ENCODE measurements at places on chromosomes 12 and 14.

DNA sequence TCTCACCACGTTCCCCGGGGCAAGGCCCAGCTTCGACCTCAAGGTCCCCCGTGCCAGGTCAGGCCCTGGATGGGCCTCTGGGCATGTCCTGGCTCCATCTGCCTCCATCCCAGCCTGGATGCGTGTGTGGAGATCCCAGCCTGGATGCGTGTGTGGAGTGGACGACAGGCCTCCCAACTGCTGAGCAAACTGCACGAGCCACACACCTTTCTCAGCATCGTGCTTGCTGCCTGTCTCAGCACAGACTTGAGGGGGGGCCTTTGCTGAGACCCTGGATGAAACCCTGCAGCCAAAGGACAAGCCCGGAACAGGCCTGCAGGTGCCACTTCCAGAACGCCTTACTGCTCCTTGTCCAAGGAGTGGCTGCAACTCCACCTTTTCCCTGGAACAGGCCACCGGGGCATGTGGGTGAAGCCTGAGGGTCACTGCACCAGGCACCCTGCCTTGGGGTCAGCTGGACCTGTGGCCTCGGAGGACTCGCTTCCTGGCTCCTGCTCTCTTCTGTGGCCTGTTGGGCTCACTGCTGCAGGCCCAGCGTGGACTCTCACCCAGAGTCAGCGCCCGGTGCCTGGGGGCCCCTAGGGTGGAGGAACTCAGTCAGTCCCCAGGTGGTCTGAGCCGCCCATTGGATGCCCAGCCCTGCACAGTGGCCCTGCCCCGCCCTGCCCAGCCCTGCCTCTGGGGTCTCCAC lies 176.0 kb downstream of the KIF26A start:
- no peak for DNase-seq

DNA sequence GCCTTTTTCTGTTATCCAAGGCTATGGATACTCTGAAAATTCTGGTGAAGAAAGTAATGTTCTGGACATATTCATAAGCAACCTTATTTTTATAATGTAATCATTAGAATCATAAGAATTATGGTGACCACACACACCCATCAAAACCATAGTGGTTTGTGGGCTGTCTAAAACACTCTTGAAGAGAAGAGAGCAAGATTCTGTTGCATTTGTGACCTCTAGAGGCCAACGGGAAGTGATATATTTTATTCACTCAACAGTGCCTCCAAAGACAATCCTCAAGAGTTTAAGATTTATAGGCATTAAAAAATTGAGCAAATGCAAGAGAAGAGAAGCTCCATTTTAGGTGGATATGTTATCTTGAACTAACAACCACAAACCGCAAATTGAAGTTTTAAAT lies 68.5 kb upstream of the LGR5 start:
- no peak for DNase-seq

DNA sequence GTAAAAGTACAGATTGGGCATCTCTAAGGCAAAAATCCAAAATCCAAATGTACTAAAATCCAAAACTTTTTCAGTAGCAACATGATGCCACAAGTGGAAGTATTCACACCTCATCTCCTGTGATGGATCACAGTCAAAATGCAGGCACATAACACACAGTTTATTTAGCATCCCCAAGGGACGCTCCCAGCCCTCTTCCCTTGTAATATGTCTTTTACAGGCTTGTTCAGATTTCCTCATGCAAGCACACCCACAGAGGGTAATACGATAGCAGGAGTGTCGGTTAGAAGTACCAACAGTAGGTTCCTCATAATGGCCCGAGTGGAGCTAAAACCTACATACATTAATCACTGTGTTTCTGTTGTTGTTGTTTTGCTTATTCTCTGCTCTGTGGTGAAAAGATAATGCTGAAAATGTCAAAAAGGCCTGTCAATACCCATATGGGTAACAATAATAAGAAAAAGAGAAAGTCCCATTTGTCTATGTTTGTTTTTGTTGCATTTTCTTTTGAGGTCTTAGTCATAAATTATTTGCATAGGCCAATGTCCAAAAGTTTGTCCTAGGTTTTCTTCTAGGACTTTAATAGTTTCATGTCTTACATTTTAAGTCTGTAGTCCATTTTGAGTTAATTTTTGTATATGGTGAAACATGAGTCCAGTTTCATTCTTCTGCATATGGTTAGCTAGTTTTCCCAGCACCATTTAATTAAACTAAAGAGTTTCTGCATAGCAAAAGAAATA lies 133.1 kb downstream of the LRIG3 start:
- DNase-seq = no peak

DNA sequence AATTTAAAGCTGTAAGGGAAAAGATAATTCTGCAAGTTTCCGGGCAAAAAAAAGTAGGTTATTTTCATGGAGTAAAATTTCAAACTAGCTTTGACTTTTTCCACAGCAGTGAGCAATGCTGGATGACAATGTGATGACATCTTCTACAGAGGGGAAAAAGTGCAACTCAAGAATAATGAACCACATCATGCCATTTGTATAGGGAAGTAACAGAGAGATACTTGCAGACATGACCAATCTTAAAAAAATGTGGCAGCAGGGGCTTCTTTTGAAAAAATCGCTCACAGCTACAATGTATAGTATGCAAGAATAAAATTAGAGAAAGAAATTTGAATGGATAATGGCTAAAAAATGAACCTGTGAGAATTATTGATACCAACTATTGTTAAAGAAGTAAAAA lies 115.5 kb downstream of the DHRS2 start:
- no peak for DNase-seq

DNA sequence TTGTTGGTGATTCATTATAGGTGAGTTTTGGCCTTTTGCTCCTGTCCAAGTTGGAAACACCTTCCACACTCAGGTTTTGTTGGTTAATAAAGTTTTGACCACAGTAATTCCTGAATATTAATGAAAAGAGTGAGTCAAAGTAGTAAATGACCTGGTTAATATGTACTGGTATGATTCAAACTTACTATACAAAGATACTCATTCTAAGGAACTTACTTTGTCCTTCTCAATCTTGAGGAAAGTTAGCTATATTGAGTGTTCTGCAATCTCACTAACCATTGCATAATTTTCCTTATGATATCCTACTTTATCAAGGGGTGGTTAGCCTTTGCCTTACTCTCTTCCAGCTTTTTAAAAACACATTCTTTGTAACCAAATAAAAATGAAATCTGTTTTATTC lies 20.9 kb upstream of the HECTD1 start:
- no peak for DNase-seq

DNA sequence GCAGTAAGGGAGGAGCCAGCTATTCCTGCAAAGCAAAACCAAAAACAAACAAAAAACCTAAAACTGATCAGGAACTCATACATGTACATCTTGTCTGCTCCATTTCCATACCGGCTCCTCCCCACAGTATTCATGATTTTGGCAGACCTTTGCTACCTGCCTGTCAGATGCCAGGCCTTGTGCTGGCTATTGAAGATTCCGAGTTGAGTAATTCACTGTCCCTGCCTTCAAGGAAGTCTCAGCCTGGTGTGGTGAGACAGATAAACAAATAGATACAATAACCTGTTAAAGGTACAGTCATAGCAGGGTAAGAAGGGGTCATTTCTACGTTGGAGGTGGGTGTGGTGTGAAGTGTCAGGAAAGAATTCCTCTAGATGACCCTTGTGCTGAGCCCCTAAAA lies 42.7 kb downstream of the SUSD6 start:
- no peak for DNase-seq

DNA sequence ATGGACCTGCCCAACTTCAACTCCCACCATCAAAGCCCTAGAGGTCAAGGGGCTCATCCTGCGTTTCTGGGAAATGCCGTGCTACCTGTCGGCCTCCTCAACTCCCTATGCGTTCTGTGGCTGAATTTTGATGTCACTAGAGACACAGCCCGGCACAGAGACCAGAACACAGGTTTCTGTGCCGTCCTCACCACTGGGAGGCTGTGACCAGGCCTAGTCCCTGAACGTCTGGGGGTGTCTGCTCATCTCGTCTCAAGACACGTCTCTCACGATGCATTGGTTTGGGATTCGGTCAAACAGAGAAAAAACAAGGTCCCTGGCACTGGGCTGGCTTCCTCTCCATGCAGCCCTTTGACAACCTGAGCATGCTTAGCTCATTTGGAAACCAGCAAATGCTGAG lies 33.5 kb downstream of the SLC15A4 start:
- no peak for DNase-seq

- no peak for DNase-seq
Observed at GRCh38 chr12:102811110-102811737, 105.8 kb downstream of the PAH start.

All from right kidney (tissue), 9 donors.